ENCODE measurements at places on chromosomes 16 and 17.

- no peak for DNase-seq
Measured at GRCh38 chr17:75846692-75847613, 2.7 kb upstream of the UNC13D start.

DNA sequence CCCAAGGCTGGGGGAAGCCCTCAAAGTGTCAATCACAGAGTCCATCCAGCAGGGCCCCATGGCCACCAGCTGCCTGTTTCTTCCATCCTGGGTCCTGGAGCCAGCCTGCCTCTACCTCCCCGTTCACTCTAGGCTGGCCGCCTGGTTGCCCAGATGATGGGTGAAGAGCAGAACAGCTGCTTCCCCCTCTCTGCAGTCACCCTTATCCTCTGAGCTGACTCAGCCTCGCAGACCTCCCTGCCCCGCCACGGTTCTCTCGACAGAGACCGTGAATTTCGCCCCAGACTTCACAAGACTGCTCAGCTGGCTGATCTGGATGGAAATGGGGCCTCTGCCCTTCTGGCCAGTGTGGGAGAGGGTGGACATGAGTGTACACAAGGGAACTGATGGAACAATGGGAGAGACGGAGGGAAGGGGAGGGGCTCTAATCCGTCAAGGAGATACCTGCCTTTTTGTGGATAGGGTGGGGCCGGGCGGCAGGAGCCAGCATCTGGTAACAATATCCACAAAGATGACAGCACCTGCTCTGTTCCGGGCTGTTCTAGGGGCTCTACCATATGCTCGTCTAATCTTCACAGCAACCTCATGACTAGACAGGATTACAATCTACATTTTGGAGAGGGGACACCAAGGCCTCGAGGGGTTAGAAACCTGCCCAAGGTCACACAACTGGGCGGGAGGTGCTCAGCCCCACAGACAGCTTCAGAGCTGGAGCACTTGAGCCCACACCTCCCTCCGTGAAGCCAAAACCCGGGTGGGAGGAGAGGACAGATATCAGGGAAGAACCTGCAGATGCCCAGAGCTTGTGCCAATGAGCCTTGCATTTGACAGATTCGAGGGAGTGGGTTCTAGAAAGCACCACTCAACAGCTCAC is 136.0 kb downstream of the SDK2 start:
- no peak for DNase-seq

GRCh38 chr17:48841395-48841831 is 10.6 kb downstream of the CALCOCO2 start:
- peak; percentile 79 for DNase-seq

GRCh38 chr17:7839876-7840261 is 5.9 kb downstream of the KDM6B start:
- DNase-seq = no peak

GRCh38 chr16:73049511-73049910 is 1.6 kb upstream of the ZFHX3 start:
- no peak for DNase-seq

DNA sequence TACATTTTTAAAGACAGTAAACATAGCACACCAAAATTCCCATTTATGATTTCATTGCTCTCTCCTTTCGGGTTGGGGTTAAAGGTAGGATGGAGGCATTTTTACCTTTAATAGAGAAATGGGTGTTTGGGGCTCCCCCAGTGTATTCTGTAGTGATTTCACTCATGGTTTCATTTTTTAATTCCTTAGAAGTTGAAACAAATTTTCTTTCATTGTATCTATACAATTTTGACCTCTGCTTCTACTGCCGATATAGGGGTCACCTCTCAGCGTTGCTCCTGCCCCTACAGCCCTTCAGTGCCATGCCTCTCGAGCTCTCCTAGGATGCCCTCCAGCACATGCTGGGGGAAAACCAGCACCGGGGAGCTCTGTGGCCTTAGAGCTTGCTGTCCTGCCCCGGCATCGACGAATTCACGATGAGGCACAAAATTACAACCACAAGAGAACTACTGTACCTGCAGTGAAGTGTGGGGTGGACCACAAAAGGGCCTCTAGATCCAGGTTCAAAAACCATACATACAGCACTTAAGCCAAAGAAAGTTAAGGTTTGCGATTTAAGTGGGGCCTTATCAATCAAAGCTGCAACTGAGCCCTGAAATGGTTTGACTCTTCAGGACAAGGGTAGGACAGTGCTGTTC is 39.3 kb downstream of the LITAFD start:
- no peak for DNase-seq

DNA sequence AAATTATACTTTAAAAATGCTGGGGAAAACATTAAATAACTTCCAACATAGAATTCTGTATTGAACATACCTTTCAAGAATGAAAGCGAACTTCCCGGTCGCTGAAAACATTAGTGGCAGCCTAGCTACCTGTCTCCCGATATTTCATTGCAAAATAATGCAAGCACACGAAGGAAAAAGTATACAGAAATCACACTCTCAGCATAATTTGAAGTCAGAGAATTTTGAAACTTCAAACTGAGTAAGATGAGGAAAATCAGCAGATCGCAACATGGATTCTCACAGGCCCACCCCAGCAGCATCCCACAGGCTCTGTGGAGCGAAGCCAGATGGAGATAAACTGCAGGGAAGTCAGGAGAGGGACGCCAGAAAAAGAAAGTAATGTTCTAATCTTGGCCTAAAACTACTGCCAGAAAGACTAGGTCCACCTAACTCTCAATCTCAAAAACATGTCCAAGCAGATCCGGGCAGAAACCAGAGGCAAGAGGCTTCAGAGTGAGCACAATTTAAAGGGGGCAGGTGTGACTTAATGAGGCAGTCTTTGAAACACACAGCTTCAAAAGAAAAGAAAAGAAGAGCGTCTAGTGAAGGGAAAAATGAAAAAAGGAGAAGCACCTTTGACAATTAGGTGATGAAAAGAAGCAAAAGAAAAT is 4.8 kb upstream of the GOSR1 start:
- no peak for DNase-seq

DNA sequence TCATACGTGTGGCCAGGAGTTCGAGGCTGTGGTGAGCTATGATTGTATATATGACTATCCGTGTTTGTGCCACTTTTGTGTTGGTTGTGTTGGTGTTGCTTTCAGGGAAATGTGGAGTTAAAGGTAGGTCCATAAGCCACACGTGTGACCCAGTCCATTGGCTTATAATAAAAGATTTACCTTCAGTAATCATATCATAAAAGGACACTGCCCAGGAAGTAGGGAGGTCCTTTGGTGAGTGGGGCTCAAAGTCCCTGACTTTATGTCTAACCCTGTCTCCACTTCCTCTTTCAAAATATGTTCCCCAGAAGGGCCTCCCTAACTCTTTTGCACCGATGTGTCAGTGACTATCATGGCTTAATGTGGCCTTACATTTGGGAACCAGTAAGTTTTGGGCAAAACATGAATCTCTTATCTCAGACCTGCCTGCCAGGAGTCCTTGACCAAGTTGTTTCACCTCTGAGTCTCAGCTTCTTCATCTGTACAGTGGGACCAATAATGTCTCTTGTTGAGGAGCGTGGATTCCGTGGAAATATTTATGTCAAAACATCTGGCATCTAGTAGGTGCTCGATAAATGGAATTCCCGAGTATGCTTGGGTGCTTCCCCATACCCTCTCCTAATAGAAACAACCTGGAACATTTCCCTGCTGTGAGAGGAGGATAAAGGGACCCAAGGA is 4.8 kb downstream of the TNP2 start:
- no peak for DNase-seq

DNA sequence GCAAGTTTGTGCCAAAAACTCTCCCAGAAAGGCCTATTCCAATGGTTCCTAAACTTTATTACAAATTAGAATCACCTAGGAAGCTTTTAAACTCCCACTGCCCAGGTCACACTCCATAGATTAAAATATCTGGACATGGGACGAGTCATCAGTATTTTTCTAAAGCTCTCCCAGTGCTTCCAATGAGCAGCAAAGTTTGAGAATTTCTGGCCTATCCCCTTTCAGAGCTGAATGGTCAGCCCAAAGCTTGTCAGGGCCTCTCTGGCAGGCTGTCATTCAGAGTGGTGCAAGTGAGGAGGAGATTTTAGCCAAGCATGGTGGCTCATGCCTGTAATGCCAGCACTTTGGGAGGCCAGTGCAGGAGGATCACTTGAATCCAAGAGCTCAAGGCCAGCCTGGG is 2.4 kb downstream of the BCL6B start:
- DNase-seq = no peak

GRCh38 chr16:73365016-73365551 is 317.2 kb upstream of the ZFHX3 start:
- DNase-seq = no peak

DNA sequence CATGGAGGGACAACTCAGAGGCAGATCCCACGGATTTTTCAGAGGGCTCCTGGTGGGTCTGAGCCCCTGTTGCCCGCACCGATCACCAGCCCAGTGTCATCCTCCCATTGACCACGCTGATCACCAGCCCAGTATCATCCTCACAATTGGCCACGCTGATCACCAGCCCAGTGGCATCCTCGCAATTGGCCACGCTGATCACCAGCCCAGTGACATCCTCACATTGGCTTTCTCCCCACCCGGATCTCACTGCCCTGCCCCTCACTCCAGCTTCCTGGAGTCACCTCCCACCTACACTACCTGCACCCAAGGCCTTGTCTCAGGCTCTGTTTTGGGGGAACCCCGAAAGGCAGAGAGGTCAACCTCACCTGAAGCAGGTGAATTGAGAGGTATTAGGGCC is 358.2 kb upstream of the TNRC6C start:
- no peak for DNase-seq

- DNase-seq = no peak
Measured at GRCh38 chr17:49452201-49452600, 37.5 kb upstream of the PHB1 start.

- DNase-seq = no peak
Measured at GRCh38 chr16:17357307-17358062, 113.3 kb downstream of the XYLT1 start.

GRCh38 chr17:27793168-27793905 is 7.0 kb downstream of the NOS2 start:
- DNase-seq = no peak

GRCh38 chr17:66437476-66438026 is 135.1 kb downstream of the PRKCA start:
- no peak for DNase-seq

GRCh38 chr16:69796285-69797118 is 34.4 kb downstream of the WWP2 start:
- peak; percentile 47 for DNase-seq

- DNase-seq = no peak
Measured at GRCh38 chr17:19939993-19940721, 37.5 kb downstream of the AKAP10 start.

- no peak for DNase-seq
Measured at GRCh38 chr16:12501707-12502457, 301.8 kb downstream of the CPPED1 start.

DNA sequence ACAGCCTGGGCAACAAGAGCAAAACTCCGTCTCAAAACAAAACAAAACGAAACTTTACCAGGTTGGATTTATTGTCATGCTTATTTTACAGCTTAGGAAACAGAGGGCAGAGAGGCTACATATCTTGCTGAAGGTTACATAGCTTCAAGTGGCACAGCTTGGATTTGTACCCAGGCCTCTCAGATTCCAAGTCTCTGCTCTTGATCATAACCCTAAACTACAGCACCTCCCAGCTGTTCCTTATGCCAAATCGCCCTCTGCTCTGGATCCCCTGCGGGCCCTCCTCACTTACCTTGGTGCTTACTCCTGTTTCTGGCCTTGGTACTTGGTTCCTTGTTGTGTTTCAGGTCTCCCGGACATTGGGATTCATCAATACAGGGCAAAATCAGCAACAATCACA is 11.7 kb upstream of the CUEDC1 start:
- DNase-seq = no peak

- DNase-seq = no peak
Measured at GRCh38 chr17:13921841-13922776, 147.2 kb upstream of the COX10 start.

GRCh38 chr17:14427900-14428647 is 127.2 kb downstream of the HS3ST3B1 start:
- DNase-seq = peak; percentile 75

GRCh38 chr17:66965801-66966262 is 1.3 kb downstream of the CACNG4 start:
- no peak for DNase-seq

GRCh38 chr16:49776734-49777133 is 79.2 kb downstream of the ZNF423 start:
- no peak for DNase-seq

DNA sequence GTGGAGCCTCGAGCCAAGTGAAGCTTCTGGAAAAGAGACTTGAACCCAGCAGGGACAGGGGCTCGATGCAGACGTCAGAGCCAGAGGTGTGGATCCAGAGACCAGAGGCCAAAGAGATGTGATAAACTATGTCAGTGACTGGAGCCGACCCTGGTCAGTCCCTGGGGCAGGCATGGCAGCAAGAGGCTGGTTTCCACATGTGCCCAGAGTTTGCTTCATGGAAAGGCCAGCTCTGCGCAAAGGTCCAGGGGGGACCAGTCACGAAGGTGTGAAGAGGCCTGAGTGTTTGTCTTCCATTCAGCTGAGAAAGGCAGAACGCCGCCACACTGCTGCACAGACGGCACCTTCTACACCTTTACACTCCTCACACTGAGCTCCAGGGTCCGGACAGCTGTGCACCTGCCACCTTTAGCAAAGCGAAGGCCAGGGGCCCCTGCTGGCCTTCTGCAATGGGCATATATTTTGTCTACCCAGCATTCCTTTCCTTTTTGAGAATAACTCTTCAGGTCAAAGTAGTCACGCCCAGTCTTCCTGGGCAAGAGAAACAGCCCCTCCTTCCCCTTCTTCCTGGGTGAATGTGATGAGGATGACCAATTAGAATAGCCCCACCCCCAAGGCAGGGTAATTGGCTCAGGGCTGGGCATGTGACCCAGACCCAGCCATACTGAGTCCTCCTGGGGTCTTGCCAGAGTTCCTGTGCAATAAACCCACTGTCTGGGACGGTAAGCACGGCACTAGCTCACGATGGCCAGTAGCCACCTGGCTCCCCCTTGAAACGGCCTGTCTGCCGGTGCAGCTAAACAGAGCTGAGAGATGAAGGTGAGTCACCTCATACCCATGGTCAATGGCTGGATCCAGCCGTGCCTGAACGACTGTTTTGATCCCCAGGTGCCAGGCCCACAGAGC is 2.3 kb upstream of the RPH3AL start:
- no peak for DNase-seq

- peak; percentile 76 for DNase-seq
Measured at GRCh38 chr17:74759243-74759801, 10.9 kb downstream of the NHERF1 start.

- DNase-seq = peak; percentile 83
Measured at GRCh38 chr17:29615492-29616299, 7.0 kb downstream of the CORO6 start.

DNA sequence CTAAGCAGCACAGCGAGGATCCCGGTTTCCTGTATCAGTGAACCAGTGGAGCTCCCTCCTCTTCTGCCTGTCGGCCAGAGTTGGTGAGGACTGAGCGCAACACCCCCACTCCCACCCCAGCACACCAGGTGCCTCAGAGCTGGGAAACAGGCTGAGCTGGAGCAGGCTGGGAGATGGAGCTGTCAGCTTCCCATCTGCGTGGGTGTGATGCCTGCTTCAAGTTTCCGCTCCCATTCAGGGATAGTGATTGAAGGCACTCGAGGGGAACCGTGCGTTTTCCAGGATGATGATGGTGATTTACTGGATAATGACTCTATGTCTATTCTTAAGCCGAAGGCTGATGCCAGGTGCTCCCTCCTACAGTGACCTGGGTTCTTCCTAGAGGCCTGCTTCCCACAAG is 144.5 kb downstream of the TMEM132E start:
- DNase-seq = no peak
